ENCODE measurements at places on chromosomes 3 and 15.
A peak's percentile ranks its signal among the peaks of the same experiment; 100 is the strongest.

GRCh38 chr15:41513506-41514227, at the start of gene LTK:
LTK (minus strand) TSS chr15:41513827; CDS start chr15:41513709, 118 bp downstream.
- peak; percentile 38 for DNase-seq

DNA sequence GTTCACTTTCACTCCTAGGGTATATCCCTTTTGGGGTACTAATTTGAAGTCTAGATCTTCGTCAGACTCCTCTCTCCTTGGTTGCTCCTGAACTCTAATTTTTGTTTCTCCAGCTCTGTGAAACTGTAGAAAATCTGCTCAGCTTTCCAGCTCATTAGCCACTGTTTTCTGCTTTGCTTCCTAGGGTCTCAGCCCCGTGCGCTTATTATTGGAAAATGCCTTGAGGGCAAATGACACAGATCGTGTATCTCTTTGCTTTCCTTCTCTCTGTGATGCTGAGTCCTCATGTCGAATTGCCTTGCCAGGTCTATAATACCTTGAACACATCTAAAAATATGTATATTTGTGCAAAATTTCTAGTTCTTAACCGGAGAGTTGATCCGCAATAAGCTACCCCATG, 731.1 kb downstream of the EDEM1 start:
- no peak for DNase-seq

GRCh38 chr3:162507397-162507796, 1010.8 kb downstream of the OTOL1 start:
- DNase-seq, result no peak

GRCh38 chr3:112582244-112582874, 20.5 kb downstream of the SLC35A5 start:
- DNase-seq, result peak; percentile 56

DNA sequence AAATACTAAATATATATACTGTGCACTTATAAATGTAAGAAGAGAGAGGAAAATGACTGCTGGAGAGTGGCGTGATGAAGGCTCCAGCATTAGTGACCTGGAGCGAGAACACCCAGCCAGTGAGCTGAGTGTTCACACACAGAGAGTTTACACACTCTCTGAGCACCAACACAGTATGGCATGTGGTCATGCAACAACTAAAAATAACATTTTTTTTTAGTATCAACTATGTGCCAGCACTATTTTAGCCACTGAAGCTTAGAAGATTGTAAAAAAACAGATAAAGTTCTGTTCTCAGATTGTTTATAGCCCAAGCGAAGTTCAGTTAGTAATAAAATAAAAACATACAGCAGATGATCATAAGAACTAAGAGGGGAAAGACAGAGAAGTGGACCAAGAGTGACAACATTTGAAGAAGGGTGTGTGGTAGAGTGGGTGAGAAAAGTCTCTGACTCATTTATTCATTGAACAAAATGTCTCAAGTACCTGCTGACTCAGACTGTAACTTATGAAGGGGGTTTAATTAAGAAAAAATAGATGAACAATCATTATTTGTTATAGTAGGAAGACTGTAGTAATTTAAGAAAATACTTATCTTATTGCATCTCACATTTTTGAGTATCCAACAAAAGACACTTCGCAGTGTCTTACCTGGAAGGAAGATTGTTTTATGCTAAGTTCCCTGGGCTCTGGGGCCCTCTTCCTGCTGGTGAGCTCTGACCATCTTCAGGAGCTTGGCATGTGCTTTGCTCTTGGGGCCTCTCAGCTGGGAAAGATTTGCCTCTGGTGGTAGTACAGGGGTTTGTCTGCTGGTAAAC, 43.8 kb downstream of the GAP43 start:
- DNase-seq, result no peak

GRCh38 chr15:92617549-92618520, 37.7 kb downstream of the FAM174B start:
- DNase-seq, result no peak

DNA sequence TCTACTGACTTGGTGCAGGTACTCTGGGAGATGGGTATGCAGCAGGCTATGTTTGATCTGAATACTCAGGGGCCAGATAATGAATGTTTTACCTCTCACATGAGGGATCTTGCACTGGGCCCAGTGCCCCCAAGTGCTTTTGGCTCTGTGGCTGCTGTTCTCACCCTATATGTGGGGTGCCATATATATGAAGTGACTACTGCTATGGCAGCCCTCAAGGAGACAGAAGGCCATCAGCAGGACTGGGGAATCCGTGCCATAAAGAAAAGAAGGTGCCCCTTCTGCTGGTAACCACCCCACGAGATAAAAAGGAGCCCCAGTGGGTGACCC, 302.1 kb downstream of the ZPLD1 start:
- no peak for DNase-seq

- DNase-seq, result peak; percentile 77
Measured at GRCh38 chr3:195129644-195130492, 141.1 kb downstream of the XXYLT1 start.

GRCh38 chr3:176969506-176969905, 227.8 kb downstream of the TBL1XR1 start:
- DNase-seq, result no peak

- no peak for DNase-seq
Measured at GRCh38 chr3:14241716-14242115, 63.1 kb downstream of the LSM3 start.

GRCh38 chr3:163048881-163049280, 1552.3 kb downstream of the OTOL1 start:
- DNase-seq, result no peak

- DNase-seq, result no peak
Measured at GRCh38 chr3:17190353-17191078, 305.8 kb downstream of the PLCL2 start.

GRCh38 chr3:129268396-129268795, 10.3 kb upstream of the HMCES start:
- no peak for DNase-seq

DNA sequence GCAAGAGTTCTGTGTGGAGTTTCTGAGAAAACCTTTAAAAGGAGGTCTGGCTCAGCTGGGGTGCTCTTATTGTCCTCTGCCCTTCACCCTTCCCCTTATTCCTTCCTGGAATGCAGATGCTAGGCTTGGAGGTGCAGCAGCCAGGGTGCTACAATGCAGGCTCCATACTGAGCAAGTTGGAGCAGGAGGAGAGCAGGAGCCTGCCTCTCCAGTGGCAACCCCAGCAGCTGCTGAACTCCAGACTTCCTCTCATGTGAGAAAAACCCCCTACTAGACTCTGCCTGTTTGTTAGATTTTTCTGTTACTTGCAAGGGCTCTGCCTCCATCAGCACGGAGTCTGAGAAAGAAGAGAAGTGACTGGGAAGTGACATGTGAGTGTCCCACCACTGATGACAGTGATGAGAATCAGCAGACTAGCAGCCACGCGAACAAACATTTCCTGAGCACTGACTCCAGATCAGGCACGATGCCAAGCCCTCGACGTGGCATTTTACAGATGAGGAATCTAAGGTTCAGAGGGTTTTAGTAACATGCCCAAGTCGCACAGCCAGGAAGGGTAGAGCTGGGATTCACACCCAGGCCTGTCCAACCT, 16.1 kb upstream of the RARRES1 start:
- no peak for DNase-seq

GRCh38 chr3:43053291-43053690, 52.6 kb downstream of the POMGNT2 start:
- DNase-seq, result no peak

- peak; percentile 9 for DNase-seq
Measured at GRCh38 chr3:129794311-129795185, 99.0 kb downstream of the TMCC1 start.

DNA sequence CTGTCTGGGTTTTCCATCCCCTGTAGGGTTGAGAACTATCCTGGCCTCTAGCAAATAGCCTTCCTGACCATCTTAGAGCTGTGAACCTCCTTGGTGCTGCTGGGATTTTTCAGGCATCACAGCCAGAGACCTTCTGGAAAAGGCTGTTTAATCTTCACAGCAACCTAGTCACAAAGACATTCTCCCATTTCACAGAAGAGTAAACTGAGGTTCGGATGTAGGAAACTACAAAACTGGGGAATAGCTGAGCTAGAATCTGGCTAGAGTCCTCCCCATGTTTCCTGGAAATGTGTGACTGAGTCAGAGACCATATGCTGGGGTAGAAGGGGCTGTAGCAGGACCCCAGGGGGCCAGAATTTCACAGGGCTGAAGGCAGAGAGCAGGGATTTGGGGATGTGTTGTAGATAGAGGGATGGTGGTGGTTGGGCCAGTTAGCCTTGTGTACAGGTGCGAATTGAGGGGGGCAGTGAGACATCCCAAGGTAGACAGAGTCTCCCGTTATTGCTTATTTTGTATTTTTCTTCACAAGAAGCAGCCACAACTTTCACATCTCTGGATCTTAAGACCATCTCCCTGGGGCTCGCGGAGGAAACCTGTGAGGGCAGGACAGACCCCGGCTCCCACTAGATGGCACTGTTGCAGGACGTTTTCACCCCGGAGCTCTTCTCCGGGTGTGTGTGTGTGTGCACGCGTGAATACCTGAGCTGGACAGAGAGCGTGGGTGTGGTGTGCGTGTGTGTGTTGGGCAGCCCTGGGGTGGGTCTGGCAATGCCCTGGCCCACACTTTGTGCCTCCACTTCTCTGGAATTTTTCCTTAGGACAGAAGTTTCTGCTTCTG, 66.9 kb upstream of the PRR23C start:
- peak; percentile 71 for DNase-seq

- no peak for DNase-seq
Measured at GRCh38 chr15:77832874-77833273, 200.2 kb upstream of the LINGO1 start.

- no peak for DNase-seq
Measured at GRCh38 chr3:72301779-72302178, 516.8 kb upstream of the PROK2 start.

- DNase-seq, result no peak
Measured at GRCh38 chr3:138492980-138493675, 58.7 kb downstream of the ESYT3 start.

GRCh38 chr15:27426805-27427204, 455.8 kb downstream of the GABRG3 start:
- DNase-seq, result no peak

DNA sequence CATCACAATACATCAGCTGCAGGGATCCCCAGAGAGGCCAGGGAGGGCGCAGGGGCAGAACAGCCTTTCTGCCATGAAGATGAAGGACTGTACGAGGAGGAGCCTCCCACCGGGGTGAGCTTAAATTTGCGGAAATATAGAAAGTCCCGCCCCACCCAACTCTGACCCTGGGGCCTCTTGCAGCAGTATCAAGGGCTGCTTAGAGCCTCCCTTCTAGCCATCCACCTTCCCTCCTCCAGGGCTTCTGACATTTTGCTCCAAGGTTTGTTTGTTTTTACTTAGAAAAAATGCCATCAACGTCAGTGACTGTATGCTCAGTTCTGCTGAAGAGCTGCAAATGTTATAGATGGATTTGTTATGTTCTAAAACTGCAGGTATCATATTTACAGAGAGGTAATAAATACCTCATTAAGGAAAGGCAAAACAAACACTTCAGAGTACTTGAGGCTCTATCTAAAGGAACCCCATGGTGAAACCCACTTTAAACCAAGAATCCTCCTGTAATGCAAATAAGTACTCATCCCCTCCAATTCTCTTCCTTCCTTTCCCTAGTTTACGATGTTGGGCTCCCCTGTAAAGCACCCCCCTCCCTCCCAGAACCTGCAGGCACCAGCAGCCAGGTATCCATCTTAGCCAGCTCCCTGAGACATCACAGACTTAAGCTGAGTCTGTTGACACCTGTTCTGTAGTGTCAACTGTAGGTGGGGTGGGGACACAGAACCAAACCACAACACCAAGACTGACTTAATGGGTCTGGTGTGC, 30.5 kb downstream of the RFTN1 start:
- peak; percentile 50 for DNase-seq

GRCh38 chr3:105364128-105364527, 2.6 kb upstream of the ALCAM start:
- DNase-seq, result no peak

All from activated CD4-positive, alpha-beta memory T cell treated with anti-CD3 and anti-CD28 coated beads for 36 hours (primary cell).